Ascending aorta (tissue), 2 donors: ENCODE measurements at places on chromosomes 6 and 20.

DNA sequence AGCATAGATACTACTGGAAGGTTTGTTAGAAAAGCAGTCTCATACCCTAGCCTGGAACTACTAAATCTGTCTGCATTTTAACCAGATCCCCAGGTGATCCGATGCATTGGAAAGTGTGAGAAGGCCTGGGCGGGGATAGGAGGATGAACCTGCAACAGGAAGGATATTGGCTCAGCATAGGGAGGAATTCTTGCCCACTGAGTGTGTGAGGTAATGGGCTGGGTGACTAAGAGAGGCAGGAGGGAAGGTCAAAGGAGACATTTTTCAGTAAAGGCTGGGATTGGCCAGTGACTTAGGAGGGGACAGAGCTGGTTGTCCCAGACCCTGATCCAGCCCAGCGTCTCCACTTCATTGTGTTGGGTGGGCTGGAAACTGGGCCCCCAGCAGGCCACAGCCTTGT is 191.0 kb upstream of the LRFN2 start:
- no peak for DNase-seq

DNA sequence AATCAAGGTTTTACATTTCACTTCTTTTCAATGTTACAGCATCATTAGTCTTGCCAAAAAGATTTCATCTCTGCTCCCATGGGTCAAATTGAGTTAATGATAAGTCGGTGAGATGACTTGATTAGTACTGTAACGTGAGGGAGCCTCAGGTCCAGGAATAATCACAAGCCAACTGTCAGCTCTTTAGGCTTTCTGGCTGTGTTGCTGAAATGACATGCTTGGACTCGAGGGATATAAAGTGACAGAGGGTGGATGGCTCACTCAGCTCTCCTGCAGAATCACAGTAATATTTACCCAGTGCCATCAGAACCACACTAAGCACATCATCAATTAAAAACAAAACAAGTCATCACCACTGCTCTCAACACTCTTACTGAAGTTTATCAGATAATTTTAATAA is 196.2 kb upstream of the THEMIS start:
- no peak for DNase-seq

- DNase-seq = no peak
These were observed 409.1 kb upstream of the AGPAT4 start for GRCh38 chr6:161682982-161683381.

GRCh38 chr6:162395181-162395580 is 332.4 kb downstream of the PRKN start:
- DNase-seq = no peak

DNA sequence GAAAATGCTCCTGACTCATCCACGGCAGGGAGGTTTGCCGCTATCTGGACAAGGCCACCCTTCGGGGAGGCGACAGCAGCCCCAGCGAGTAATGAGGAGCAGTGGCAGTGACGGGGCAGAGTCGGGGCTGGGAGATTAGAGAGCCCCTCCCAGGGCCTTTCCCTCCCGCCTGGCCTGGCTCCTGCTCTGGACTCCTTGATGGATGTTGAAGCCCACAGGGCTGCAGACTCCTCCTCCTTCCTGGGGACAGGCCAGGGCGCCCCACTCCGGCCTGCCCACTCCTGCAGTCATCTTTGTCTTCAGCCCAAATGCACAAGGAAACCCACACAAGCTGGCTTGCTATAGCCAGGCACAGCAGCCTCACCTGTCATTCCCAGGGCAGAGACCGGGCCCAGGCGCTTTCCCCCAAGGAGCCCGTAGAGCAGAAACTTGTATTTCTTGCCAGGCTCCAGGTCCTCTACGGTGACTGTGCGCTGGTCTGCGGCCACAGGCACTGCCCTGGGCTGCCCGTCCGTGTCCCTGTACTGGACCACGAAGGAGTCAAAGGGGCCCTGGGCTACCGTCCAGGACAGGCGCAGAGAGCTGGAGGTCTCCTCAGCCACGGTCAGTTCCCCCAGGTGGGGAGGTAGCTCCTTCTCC is 7.7 kb downstream of the CYP21A2 start:
- DNase-seq = no peak
